ENCODE measurements at places on chromosomes 3 and 15.

DNA sequence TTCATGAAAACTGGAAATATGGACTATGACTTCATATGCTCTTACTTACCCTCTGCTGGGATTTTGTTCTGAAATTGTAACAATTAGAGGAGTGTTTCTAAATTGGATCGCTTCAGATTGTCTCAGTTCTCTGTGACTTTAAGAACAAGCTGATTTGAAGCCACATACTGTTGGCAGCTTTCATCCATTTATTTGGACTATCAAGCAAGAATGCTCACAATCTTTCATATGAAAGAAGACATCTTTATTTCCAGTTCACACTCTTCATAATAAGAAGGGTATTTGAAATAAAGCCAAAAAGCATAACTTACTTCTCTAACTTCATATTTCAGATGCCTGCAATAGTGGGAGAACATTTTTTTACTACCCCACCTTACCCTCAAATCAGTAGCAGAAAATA lies 491.6 kb upstream of the TPRG1 start:
- peak; percentile 88 for DNase-seq

DNA sequence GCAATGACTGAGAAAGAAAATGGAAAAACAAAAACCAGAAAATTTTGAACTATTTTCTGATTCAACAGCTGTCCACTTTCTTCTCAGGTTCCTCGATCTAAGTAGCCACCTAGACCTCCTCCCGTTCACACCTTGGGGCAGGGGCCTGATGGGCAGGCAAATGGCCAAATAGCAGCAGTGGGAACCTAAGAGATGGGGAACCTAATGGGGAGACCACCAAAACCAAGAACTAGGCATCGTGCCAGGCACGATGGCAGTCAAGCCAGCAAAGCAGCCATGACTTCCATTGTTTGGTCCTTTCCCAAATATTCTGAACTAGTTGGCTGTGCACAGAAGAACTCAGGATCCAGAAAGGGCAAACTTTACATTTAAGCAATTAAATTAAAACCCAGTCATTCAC lies 57.1 kb downstream of the CAPN7 start:
- no peak for DNase-seq

- DNase-seq = no peak
These were observed 48.8 kb upstream of the MANF start for GRCh38 chr3:51336261-51336660.

DNA sequence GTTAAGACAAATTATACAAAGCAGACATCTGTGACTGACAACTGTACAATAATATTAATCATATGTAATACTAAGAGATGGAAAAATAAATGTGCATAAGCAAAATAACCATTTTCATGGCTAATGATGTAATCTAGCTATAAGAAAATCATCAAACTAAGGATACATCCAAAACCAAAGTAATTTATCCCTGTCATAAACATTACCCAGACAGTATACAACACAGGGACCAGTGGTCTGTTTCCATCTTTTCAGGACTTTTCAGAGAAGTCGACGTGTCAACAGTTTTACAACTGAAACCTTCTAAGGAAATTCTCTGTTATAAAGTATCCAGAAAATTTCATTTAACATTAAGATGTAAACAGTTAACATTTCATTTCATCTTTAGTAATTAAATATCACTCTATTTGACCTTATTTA lies 11.0 kb downstream of the THBS1 start:
- peak; percentile 82 for DNase-seq

DNA sequence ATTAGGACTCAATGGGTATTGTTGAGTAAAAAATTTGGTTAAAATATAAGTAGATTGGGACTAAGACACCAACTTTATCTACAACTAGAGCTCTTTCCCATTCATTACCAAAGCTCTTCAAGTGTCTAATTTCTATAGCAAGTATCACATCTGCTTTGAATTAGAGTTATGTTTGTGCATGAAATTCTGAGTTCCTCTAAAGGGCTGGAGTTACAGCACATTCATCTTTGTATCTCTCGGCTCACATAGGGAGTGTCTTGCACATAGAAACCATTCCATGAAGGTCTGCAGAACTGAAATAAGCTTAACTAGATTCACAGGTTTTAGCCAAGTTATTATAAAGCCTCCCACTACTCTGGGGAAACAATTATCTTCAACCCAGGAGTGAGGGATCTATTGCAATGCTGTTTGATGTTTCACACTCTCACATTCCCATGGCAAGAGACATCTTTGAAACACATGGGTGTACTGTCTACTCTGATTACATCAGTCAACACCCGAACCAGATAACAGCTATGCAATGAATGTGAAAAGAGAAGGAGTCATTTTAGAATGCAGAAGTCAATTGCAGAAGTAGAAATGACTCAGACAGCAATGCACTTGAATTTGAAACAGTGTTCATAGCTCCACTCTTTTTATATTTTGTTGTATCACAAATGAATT lies 93.1 kb upstream of the KBTBD8 start:
- DNase-seq = peak; percentile 10
